Activated T-cell treated with anti-CD3 and anti-CD28 coated beads, Interleukin-2, amount 50 U/mL, for 72 hours (primary cell): ENCODE measurements at places on chromosomes 12 and 14. TPM values are rescaled to one million over a fixed set of nuclear protein-coding genes. Genes with fewer than 3 reads are reported as not detected.

The GRIP1 gene
- total RNA-seq, result 0.44 TPM

DNA sequence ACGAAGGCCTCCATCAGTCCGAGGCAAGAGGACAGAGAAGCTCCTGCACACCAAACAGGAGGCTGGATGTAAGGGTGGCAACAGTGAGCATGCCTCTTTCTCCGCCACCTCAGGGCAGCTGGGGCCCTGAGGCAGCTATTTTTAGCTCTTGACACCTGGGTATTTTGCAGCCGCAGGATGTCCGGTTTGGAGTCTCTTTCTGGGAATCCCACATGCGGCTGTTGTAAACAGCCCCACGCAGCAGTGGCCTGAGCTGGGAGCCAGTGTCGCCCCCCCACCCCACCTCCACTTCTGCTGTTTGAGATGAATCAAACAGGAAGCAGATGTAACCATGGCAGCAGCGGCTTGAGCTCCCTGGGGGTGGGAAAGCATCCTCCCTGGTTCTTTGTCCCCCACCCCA is 11.7 kb downstream of the HDAC7 start:
- DNase-seq, result peak; percentile 79
- peak overlapping the region; percentile 94 for H3K27ac ChIP-seq
- peaks cover 21% of the 10 kb centered on the region for H3K36me3 ChIP-seq
- no peaks in the 10 kb centered on the region for H3K27me3 ChIP-seq

The TAPBPL gene
- 26.0 TPM for total RNA-seq

The TAS2R43 gene
- 0.97 TPM for total RNA-seq

GRCh38 chr14:89724628-89724960 is 229.9 kb downstream of the EFCAB11 start:
- H3K36me3 ChIP-seq, result no peaks in the 10 kb centered on the region
- DNase-seq, result no peak
- H3K27ac ChIP-seq, result peak overlapping the region; percentile 91
- peaks cover 88% of the 10 kb centered on the region for H3K4me1 ChIP-seq
- H3K27me3 ChIP-seq, result no peaks in the 10 kb centered on the region

GRCh38 chr12:124375789-124376175 is 80.9 kb downstream of the RFLNA start:
- no peaks in the 10 kb centered on the region for H3K36me3 ChIP-seq
- DNase-seq, result no peak
- H3K27ac ChIP-seq, result no peak overlapping the region
- H3K4me1 ChIP-seq, result no peaks in the 10 kb centered on the region

The RPL10L gene
- not detected for total RNA-seq

GRCh38 chr14:52458721-52459085 is 93.6 kb downstream of the TXNDC16 start:
- H3K36me3 ChIP-seq, result peaks cover 22% of the 10 kb centered on the region
- H3K27ac ChIP-seq, result no peak overlapping the region
- H3K27me3 ChIP-seq, result no peaks in the 10 kb centered on the region
- peaks cover 10% of the 10 kb centered on the region for H3K4me1 ChIP-seq

GRCh38 chr14:103696070-103696402 is 19.2 kb downstream of the XRCC3 start:
- no peaks in the 10 kb centered on the region for H3K4me1 ChIP-seq
- no peaks in the 10 kb centered on the region for H3K27me3 ChIP-seq
- H3K27ac ChIP-seq, result no peak overlapping the region

DNA sequence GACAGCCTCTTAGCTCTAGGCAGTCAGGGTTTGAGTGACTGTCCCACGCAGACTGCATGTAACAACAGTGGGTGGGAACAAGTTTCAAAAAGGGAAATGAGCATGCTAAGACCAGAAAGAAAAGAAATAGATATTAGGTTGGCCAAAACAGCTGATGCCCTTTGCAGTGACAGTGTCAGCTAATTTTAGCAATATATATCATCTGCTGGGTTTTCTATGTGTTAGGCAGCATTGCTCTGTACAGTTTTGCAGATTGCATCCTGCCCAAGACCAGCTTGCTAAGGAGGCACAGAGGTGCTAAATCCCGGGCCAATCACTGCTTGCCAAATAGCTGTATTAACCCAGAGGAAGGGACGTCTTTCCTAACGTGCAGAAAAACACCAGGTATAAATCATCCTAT is 541.9 kb upstream of the TBX3 start:
- H3K36me3 ChIP-seq, result no peaks in the 10 kb centered on the region
- H3K4me3 ChIP-seq, result no peak overlapping the region
- no peaks in the 10 kb centered on the region for H3K4me1 ChIP-seq
- no peak for DNase-seq
